ENCODE measurements at places on chromosomes 5 and 9.

GRCh38 chr9:130890870-130891687 is 5.5 kb downstream of the QRFP start:
- no peak for DNase-seq

- DNase-seq, result no peak
Measured at GRCh38 chr5:17785774-17786173, 151.5 kb downstream of the TAF11L14 start.

GRCh38 chr9:38287420-38287985 is 105.0 kb upstream of the ALDH1B1 start:
- no peak for DNase-seq

GRCh38 chr5:119398727-119399466 is 43.1 kb downstream of the TNFAIP8 start:
- no peak for DNase-seq

- DNase-seq, result no peak
Measured at GRCh38 chr5:113024076-113024697, 47.6 kb downstream of the DCP2 start.

GRCh38 chr5:115291397-115291796 is 5.1 kb downstream of the CCDC112 start:
- DNase-seq, result no peak

GRCh38 chr5:56666901-56667300 is 148.4 kb upstream of the MAP3K1 start:
- no peak for DNase-seq

DNA sequence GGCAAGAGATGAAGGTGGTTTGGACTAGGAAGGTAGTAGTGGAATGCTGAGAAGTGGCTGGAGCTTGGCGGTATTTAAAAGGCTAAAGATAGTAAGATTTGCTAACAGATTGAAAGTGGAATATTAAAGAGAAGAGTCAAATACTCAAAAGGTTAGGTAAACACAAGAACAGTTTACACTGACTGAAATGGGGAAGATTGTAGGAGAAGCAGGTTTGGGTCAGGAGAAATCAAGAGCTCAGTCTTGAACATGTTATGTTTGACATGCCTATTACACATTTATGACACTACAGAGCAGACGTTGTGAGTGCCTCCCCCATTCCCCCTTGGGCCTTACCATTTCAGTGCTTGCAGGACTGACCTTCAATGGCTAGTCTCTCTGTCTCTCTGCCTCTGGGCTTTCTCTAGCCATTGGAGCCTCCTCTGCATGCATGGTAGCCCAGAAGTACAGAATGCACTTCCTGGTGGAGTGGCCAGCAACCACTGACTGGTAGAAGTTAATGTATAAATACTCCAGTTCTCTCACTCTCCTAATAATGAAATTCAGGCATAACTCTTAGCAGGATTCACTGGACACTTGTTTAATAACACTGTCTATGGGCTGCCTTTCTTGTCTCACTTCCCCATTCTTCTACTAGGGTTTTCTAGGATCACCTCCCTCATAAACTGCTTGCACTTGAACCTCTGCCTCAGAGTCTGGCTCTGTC is 56.8 kb downstream of the HMGCS1 start:
- no peak for DNase-seq

GRCh38 chr5:20032896-20033295 is 44.9 kb upstream of the CDH18 start:
- no peak for DNase-seq

DNA sequence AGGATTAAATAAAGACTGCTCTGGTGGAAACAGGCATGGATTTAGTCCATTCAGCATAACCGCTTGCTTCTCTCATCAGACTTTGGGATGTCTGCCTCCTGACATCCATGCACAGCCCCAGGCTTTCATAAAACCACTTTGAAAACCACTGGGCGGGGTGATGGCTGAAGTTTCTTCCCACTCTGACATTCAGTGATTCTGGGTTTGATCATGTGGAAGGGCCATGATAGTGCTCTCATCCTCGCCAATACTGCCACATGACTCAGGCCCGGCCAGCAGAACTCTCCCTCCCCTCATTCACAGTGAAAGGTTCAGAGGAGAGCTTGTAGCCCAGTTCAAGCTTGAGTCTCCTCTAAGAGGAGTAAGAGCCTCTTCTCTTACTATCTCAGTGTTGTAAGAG is 29.6 kb upstream of the GLRA1 start:
- DNase-seq, result no peak

DNA sequence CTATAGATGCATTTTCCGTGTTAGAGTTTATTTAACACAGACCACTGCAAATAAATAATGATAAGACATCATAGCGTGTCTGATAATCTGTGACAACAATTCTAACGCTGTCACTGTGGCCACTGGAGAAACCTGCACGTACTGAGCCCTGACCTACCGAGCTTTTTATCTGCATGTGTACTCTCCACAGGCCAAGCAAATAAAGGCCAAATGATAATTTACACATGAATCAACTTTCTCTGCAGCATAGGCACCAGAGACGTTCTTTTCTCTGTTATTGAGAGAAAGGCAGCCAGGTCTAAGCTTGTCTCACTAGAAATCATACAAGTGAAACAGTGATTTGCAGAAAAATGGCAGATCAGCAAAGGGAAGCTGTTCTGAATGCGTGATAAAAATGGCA is 75.8 kb downstream of the POU5F2 start:
- DNase-seq, result no peak

DNA sequence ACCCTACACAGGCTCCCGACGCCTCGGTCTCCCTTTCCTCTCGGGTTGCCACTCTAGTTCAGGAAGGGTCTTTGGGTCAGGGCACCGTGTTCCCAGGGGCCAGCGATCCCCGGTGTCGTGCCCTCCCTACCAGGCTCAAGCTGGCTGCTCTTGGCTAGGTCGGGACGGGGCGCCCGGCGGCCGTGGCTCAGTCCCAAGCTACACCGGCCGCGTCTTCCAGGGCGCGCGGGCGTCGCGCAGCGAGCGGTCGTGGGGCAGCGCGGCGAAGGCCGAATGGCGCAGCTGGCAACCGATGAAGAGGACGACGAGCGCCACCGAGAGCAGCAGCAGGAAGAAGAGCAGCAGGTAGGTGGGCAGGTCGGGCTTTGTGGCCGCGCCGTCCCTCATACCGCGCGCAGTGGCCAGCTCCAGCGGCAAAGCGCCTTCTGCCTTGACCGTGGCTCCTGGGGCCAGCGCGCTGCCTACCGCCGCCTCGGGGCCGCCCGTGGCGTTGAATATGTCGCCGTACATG is 892 bp downstream of the SMIM32 start:
- DNase-seq, result peak; percentile 3

DNA sequence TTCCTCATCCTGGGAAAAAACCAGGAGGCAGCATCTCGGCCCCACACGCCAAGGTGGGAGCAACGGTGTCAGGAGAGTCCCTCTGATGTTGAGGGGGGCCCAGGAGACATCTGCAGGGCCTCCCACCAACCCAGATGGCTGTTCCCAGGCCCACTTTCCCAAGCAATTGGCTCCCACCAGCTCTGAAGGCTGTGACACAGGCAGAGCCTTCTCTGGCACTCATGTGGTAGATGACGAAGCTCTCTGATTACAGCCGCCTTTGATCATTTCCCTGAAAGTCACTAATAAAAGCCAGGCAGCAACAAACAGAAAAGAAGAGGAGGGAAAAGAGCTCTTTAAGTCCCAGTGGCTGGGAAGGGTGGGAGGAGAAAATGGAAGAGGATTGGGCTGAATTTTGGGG is 226.5 kb downstream of the CDK5RAP2 start:
- DNase-seq, result no peak

GRCh38 chr9:16306586-16306985 is 563.9 kb downstream of the BNC2 start:
- DNase-seq, result no peak

DNA sequence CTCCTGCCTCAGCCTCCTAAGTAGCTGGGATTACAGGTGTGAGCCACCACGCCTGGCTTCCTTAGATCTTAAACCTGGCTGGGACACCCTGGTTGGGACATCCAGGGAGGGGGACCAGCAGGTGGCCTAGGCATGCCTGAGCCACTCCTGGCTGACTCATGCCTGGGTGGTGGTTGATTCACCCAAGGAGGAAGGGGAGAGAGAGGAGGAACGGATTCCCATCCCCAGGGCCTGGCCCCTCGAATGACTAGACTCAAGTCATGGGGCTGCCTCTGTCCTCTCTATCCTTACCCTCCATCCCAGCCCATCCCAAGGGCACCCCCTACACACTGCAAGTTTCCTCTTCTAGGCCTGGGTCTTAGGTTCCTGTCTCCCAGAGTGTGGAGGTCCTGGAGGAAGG is 12.7 kb downstream of the EEIG1 start:
- no peak for DNase-seq

DNA sequence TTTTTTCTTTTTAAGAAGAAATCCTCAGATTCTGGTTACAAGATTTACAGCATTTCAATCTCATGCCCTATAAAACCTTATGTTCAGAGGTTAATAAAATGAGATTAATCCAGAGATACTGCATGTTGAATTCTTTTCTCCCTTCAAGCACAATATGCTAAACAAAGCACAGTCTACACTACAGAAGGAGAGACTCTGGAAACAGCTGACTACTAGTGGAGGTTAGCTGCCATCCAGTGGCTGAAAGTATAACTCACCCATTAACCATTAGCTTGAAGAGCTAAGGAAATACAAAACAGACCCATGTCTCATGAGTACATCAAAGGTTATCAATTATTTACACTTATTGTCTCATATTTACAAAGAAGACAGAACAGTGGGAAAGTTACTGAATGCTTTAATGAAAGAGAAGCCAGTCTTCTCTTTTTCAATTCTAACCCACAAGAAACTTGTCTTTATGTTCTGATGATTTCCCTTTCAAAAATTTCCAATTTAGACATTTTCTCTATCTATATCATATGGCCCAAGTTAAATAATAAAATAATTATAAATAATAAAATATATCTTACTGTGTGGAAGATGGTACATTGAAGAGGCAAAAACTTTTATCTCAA is 12.7 kb upstream of the DNAH5 start:
- peak; percentile 37 for DNase-seq

GRCh38 chr9:93256878-93257807 is 73.2 kb downstream of the WNK2 start:
- DNase-seq, result no peak

DNA sequence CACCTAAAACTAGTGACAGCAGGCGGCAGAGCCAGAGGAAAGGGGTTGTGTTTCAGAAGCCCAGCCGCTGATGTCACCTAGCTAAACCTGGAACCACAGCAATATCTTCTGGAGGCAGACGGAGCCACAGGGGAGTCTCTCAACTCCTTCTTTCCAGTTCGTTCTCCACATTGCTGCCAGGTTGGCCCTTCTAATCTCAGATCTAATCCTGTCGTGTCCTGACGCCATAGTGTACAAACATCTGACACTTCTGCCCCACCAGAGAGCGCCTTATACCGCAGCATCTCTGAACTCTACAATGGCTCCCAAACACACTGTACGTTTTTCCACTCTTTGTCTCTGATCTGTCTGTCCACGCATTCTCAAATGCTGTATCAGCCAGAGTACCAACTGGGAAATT is 240.0 kb downstream of the SMARCA2 start:
- DNase-seq, result no peak

DNA sequence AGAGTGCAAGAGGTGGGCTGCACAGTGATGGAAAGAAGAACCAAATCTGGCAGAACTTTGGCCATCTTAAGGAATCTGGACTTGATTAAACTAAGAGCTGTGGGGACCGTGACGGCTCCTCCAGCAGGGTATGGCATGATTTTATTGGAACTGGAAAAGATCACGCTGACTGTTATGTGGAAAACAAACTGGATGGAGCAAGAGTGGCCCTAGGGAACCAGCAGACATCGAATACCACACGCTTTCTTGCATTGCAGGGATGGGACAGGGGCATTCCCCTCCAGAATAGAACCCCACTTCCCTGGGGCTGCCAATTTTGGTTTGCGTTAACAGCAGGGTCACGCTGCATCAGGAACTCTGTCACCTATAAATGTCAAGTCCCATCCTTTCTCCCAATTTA is 38.8 kb downstream of the INSYN2B start:
- no peak for DNase-seq

DNA sequence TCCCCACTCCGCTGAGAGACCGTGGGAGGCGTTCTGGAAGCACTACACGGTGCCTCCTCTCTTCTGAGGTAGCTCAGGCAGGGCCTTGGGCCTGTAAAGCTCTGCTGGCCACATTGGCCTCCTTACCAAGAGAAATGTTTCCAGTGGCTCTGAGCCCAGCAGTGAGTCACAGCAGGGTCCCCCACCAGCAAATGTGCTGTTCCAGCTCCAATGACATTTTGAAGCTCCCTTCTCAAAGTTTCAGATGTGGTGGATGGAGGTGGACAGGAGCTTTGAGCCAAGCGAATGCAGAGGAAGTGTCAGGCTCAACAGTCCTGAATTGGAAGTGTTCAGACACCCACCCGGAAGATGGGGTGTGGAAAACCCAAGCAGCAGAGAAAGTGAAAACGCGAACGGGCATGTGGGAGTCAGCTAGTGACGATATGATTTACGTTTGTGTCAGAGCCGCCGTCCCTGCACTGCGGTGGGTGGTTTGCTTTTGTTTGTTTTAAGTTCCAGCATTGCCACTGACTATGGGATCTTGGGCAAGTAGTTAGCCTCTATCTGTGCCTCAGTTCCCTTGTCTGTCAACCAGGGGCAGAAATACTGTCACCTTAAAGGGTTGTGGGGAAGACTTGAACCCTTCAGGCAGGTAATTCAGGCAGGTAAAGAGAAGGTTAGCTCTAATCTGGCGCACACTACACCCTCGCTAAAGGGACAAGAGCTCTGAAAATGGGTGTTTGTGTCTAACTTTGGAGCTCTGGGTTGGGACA is 38.2 kb downstream of the C5orf15 start:
- peak; percentile 49 for DNase-seq

DNA sequence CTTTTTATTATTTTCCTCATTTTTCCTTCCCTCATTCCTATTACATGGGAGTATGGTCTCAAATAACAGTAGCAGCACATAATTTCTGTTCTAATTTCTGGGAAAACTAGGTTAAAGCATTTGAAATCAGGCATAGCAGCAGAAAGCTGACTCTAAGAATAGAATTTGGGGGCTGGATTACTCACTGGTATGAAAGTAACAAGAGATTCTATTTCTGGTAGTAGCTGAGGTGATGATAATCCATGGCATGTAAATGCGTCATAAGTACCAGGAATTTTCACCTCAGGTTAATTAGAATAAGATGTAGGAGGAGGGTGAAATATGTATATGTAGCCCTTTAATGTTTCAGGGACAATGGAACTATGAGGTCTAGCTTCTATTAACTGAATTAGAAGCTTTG is 662.0 kb downstream of the PTPRD start:
- no peak for DNase-seq

GRCh38 chr5:98770911-98771322 is 2.5 kb upstream of the RGMB start:
- no peak for DNase-seq

- peak; percentile 51 for DNase-seq
Measured at GRCh38 chr5:100647461-100648230, 112.5 kb downstream of the FAM174A start.

GRCh38 chr5:133642153-133642722 is 29.9 kb upstream of the FSTL4 start:
- DNase-seq, result no peak

DNA sequence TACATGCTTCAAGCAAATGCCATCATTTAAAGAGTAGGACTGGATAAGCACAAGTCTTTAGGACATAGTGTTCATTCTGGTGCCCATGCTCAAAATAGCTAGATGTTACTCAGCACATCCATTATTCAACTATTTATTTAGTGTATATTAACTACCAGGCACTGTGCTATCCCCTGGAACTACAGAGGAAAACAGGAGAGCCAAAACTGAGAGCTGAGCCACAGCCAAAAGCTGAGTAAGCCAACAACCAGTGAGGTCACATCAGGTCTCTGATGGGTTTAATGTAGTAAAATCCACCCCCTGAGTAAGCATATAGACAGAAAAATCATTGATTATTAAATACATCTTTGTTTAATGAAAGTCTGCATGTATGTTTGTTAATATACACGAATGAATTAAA is 469.3 kb upstream of the DMAC1 start:
- no peak for DNase-seq

Measured in erythroblast (primary cell).